ENCODE measurements at places on chromosomes 2 and 18.
A peak's percentile ranks its signal among the peaks of the same experiment; 100 is the strongest.

- no peak for DNase-seq
Measured at GRCh38 chr2:151904807-151905206, 76.6 kb upstream of the ARL5A start.

GRCh38 chr2:19675856-19676460 is 225.8 kb downstream of the TTC32 start:
- no peak for DNase-seq

- no peak for DNase-seq
Measured at GRCh38 chr18:78753240-78753639, 226.4 kb upstream of the SALL3 start.

- DNase-seq: no peak
Measured at GRCh38 chr2:73131807-73132206, 19.1 kb upstream of the RAB11FIP5 start.

DNA sequence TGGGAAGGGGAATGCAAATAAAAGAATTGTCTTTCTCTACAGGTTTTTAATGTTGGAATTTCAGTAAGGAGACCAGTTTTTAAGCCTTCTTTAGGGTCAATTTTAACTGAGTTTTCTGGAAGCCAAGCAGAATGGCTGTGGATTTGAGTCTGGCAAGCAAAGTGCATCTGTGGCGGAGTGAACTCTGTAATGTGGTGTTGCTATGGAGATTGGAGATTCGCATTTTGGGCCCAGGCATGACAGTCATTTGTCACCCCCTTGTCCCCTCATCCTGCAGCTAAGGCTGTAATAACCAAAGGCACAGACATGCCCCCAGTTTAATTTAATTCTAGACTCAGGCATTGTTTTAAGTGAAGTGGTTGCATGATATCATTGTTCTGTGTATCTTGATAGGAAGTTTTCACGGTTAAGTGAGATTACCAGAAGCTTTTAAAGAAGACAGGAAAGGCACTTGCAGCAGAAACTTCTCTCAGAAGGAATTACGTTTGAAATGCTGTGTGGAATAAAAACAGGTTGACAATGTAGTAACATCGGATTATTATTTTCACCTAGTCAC is 30.6 kb downstream of the ARMC9 start:
- DNase-seq: no peak

- DNase-seq: no peak
Measured at GRCh38 chr2:187075199-187075635, 226.2 kb upstream of the ZSWIM2 start.

GRCh38 chr18:59423259-59423658 is 64.2 kb upstream of the LMAN1 start:
- DNase-seq: no peak

GRCh38 chr2:237507512-237507911 is 20.5 kb downstream of the MLPH start:
- DNase-seq: no peak

GRCh38 chr2:100126201-100126600 is 16.2 kb downstream of the AFF3 start:
- DNase-seq: no peak

GRCh38 chr2:25494616-25495015 is 152.9 kb upstream of the DNMT3A start:
- no peak for DNase-seq

DNA sequence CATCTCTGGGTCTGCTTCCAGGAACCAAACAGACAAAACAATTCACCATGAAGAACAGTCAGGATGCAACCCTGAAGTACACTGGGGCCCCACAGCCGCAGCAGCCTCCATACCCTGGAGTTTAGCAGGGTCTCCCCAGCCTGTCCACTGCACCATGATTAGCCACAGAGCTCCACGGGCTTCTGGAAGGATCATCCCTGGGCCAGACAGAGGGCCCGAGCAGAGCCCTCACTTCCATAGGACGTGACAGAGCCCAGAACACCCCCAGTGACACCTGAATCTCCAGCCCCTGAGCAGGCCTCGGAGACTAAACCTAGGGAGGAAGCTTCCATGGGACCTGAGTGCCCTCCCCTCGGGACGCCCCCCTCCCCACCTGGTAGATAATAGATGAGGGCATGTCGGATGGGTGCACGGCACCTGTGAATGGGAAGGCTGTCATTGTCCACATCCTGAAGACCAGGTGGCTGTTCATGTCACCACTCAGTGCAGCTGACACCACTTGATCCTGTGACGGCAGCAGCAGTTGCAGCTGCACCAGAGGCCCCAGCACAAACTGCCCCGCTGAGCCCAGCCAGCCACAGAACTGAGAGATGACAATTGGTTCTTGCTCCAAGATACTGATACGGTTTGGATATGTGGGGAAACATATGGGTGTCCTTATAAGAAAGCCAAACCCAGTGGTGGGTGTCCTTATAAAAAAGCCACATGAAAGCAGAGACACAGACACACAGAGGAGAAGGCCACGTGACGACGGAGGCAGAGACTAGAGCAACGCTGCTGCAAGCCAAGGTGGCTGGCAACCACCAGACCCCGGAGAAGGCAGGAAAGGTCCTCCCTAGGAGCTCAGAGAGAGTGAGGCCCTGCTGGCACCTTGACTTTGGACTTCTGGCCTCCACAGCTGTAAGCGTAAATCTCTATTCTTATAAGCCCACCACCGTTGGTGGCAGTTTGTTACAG is 23.2 kb downstream of the KIF1A start:
- DNase-seq: no peak

DNA sequence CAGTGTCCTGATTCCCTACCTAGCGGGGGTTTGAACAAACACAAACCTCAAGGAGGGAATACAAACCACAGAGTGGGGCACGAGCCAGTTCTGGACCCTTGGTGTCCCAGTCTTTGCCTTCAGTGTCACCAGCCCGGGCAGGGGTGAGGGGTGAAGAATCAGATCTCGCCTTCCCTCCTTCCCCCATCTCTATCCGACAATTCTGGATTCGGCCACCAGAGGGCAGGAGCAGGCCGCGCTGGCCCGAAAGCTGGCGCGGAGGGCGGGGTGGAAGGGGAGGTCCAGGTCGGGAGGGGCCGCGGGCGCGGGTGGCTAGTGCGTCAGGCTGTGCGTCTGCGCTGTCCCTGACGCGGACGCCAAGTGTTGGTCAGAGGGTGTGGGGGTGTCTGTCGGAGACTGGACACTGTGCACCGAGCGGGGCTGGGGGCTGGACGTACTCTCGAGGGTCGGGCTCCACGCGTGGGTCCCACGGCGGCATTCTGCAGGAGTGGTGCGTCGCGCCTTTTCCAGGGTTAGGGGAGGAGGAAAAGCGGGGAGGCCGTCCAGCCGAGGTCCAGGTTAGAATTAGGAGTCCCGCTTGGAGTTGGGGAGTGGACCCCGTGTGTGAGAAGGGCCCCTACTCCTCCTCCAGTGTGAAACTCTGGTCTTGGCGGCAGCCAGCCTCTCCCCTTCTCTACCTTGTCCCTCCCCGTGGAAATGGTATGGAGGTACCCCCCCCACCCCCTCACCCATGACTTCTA is 2.9 kb upstream of the CRYBA2 start:
- peak; percentile 83 for DNase-seq

- no peak for DNase-seq
Measured at GRCh38 chr2:65291216-65292105, 63.8 kb downstream of the ACTR2 start.

DNA sequence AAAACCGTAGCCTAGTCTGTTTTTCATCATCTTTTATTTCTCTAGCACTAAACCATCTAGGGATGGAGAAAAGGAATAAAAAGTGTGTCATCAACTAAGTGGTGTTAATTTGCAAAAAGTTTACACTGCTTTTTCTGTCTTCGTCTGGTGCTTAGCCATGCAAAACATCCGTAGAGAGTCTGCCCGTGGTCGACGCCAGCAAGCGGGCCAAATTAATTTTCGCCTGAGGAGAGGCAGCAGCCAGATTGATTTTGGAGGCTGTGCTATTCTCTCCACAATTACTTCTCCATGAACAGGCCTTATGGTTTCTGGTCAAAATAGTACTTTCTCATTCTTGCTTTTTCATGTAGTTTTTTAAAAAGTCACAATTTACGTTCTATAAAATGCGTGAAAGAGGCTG is 46.3 kb downstream of the TNFRSF11A start:
- DNase-seq: no peak

DNA sequence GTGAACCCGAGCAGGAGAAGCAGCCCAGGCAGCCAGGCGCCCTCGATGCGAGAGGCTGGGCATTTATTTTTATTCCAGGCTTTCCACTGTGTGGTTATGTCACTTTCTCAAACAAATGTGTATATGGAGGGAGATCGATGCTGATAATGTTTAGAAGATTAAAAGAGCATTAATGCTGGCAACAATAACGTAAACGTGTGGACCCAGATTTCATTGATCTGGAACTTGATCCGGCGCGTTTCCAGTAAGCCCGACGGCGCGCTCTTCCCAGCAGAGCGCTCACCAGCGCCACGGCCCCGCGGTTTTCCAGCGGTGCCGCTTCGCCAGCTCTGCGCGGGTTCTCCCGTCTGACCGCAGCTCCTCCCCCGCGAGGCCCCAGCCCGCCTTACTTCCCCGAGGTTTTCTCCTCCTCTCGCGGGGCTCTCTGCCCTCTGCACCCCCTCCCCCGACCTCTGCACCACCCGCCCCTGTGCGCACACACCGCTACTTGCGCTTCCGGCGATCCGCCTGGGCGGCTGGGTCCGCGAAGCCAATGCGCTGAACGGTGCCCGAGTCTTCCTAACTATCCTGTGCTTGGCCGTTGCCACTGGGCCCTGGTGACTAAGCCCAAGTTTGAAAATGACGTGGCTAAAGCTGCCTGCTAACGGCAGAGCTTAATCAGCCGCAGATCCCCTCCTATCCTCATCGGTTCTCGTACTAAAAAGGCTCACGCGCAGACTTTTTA is 6.1 kb downstream of the ONECUT2 start:
- DNase-seq: peak; percentile 56

DNA sequence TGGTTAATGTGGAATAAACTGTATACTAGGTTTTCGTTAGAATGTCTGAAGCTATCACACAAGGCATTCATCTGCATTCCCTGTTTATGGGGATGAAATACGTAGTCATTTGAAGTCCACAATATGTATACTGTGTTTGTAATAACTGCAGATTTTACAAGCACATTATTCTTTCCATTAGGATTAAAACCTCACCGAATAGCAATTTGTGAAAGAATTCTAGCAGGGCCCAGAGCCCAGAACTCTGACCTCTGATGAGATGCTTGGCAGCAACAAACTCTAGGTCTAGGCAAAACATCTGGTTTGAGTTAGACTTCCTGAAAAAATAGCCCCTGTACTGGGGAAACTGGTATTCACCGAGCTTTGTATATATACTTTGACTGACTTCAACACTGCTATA is 158.2 kb downstream of the SRBD1 start:
- no peak for DNase-seq

GRCh38 chr18:3235846-3236245 is 11.8 kb upstream of the MYL12A start:
- DNase-seq: no peak

DNA sequence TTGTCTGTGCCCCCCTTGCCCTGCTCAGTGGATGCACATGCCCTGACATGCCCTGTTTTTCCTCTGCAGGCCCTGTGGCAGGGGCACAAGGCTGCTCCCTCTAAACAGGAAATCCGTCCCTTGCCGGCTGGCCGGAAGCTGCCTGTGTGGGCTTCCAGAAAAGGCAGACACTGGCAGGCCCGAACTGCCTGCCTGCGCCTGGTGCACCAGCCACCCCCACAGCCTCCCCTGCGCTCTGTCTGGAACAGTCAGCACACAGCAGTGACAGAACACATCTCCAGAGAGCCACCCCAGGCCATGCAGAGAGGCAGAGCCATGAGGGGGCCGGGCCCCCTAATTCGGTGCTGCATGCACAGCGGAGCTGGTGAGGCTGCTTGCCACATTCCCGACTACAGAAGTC is 33.5 kb downstream of the LOXHD1 start:
- DNase-seq: peak; percentile 55

DNA sequence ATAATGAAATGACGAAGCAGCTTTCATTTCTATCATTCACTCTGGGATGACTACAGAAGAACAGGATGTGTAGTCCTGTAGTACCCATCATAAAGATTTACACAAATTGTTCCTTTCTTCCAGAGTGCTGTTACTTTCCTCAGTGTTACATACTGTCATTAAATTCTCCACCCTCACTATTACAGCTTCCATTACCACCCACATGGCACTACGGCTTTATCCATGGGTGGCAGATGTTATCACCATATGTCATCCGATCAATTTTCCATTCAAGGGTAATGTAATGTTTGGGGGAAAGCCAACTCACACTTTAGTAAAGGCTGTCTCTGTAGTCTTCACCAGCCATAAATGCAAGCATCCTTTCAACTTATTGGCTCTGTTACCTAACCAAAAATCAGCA is 7.1 kb upstream of the CSRNP3 start:
- DNase-seq: no peak

- no peak for DNase-seq
Measured at GRCh38 chr2:95296880-95297487, at the start of gene KCNIP3. Gene KCNIP3, plus strand, starts transcription at chr2:95297347. Its CDS starts 92 bp downstream, at chr2:95297439.

DNA sequence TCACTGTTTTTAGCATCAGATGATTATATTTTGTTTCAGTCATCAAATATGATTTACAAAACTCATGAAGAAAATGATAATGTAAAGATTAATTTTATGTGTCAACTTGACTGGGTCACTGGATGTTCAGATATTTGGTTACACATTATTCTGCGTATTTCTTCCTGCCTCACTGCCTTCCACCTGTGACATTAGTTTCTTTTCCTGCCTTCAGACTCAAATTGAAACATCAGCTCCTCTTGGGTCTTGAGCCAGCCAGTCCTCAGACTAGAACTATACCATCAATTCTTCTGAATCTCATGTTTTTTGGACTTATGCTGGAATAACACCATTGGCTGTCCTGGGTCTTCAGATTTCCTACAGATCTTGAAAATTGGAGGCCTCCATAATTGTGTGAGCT is 96.7 kb downstream of the ZNF385B start:
- no peak for DNase-seq

- DNase-seq: no peak
Measured at GRCh38 chr2:11321847-11322246, 22.6 kb downstream of the ROCK2 start.

GRCh38 chr18:44392933-44393332 is 287.8 kb upstream of the SETBP1 start:
- DNase-seq: no peak

GRCh38 chr18:52481116-52481515 is 141.1 kb downstream of the DCC start:
- DNase-seq: no peak

DNA sequence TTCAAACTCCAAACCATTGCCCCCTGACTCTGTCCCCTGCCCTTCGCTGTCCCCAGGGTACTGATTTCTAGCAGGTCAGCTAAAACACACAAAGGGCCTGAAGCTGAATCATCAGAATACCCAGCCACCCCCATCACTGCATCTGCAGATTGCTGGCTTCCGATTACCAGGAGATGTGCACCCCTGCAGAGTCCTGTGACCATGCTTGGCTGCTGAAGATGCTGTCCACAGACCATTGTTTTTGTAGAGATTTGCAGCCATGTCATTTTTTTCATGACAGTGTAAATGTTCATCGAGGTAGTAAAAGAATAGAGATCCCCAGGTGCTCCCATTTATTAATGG is 463.3 kb downstream of the STK39 start:
- no peak for DNase-seq

DNA sequence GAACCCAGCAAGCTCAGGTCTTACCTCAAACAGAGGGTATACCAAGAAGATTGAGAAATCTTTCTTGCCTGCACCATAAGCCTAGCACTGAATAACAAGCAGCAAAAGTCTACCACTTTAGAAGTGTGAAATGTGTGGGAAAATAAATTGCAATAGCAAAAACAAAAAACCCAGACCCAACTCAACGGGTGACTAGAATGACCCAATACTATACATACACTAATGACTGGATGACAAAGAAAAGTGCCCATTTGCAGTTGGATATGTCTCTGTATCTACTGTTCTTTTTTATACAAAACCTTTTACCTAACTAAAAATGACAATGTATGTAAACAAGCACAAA is 950.6 kb downstream of the TRIB2 start:
- DNase-seq: no peak

GRCh38 chr2:121088251-121089165 is 196.5 kb downstream of the TFCP2L1 start:
- no peak for DNase-seq

Data from stimulated activated naive CD8-positive, alpha-beta T cell treated with anti-CD3 and anti-CD28 coated beads, Interleukin-15, amount 100 ng/mL, for 72 hours (primary cell).